Naive B cell (primary cell): ENCODE measurements at places on chromosomes 7 and 10.

- no peak for DNase-seq
These were observed 159.6 kb upstream of the SLC26A5 start for GRCh38 chr7:103605640-103606039.

DNA sequence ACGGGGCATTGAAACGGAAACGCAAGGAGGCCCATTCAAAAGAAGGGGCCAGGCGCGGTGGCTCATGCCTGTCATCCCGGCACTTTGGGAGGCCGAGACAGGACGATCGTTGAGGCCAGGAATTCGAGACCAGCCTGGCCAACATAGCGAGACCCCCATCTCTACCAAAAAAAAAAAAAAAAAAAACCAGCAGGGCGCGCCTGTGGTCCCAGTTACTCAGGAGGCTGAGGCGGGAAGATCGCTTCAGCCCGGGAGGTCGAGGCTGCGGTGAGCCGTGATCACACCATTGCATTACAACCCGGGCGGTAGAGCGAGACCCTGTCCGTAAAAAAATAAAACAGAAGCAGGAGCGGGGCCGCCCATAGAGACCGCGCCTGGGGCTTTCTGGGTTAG is 396 bp downstream of the PSMG3 start:
- no peak for DNase-seq

GRCh38 chr7:147829016-147829415 is 761.5 kb upstream of the C7orf33 start:
- no peak for DNase-seq

DNA sequence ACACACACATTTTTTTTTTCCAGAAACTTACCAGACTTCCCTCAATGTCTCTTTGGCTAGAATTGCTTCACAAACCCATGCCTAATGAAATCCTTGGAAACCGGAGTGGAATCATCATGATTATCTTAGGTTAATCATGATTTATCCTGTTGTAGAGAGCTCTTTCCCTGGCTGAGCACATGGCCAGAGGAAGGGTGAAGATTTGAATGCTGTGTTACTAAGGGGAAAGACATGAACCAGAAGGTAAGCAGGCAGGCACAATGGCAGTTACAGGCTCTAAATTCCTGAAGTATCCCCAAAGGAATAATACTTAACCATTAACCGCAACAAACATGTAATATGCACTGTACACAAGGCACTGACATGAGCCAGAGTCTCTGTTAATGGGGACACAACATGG is 4.1 kb upstream of the RNF148 start:
- no peak for DNase-seq

- no peak for DNase-seq
These were observed 21.4 kb downstream of the ADCYAP1R1 start for GRCh38 chr7:31073326-31074119.

GRCh38 chr7:158372400-158373342 is 215.0 kb downstream of the PTPRN2 start:
- DNase-seq = no peak

GRCh38 chr10:121457729-121458128 is 140.5 kb downstream of the FGFR2 start:
- DNase-seq = no peak

DNA sequence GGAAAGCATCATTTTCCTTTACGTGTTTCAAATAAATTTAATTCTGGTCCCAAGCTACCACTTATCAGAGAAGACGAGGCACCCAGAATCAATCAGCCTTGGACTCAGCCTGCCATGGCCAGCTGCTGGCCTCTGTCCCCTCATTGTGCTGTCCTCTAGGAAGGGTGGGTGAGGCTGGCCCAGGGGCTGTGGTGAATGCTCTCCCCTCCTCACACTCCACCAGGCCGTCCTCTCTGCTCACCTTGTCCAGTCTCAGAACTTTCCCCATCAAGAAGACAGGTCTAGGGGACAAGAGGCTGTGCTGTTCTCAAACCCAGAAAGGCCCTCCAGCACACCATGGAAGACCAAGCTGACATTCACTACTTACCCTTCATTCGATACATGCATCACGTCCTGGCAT is 36.4 kb downstream of the CXCL12 start:
- no peak for DNase-seq

- no peak for DNase-seq
These were observed 160.5 kb upstream of the GHITM start for GRCh38 chr10:83978681-83979383.

- no peak for DNase-seq
These were observed 29.4 kb downstream of the CHST15 start for GRCh38 chr10:124063750-124064603.

- no peak for DNase-seq
These were observed 247.9 kb upstream of the PCDH15 start for GRCh38 chr10:55048830-55049498.

DNA sequence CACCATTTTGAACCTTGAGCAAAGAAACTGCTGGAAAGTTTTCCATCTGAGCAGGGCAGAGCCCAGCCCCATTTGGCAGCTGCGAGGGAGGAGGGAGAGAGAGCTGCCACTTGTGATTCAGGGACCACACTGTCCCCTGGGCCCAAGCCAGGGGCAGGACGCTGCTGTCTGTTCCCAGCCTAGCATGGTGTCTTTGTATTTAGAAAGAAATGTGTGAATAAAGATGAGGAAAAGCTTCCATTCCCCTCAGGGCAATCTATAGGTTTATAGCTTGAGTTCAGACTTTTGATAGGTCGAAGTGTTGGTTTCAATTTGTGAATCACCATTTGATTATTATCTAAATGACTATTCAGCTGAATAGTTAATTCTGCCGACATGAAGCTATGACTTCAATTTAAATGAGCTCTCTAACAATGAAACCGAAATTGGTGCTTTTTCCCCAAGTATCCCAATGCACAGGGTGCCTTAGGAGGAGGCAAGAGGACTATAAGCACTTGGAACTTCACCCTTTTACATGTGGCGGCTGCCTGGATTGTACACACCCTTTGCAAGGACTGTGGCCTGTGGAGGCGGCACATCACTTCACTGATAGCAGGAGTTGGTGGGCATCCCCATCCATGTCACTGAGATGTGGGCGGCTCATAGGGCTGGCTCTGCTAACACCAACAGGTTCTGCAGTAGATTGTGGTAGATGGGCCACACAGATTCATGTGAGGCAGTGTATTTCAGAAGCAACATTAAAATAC is 223.5 kb downstream of the CCDC3 start:
- DNase-seq = no peak

DNA sequence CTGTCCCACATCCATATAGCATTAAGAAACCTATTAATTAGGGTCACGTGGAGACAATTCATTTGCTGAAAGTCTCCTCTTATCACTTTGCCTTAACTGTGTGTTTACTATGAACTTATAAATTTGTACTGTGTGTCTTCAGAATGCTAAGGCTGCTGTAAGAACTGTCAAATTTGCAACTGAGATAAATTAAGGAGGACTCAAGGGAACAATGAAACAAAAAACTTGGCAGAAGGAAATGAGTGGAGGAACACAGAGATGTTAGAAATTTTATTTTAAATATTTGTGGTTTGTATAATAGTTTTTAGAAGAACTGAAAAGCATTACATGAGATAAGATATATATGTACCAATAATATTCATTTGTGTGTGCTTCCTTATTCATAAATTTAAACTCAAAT is 1005.3 kb upstream of the SORCS1 start:
- DNase-seq = no peak

DNA sequence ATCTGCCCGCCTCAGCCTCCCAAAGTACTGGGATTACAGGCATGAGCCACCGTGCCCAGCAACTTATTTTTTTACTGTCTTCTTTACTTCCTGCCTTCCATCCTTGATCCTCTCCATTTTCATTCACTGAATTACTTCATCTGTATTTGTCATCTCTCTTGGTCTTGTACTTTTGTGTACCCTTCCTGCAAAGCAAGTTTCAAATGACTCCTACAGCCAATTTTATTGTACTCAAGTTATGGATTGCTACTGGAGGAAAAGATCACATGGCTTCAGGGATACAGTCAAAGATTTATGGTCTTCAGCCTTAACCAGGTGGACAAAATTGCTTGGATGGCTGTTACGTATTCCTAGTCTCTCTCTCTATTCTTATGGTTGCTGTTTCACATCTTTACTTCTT is 22.6 kb downstream of the SEPTIN7 start:
- DNase-seq = no peak

DNA sequence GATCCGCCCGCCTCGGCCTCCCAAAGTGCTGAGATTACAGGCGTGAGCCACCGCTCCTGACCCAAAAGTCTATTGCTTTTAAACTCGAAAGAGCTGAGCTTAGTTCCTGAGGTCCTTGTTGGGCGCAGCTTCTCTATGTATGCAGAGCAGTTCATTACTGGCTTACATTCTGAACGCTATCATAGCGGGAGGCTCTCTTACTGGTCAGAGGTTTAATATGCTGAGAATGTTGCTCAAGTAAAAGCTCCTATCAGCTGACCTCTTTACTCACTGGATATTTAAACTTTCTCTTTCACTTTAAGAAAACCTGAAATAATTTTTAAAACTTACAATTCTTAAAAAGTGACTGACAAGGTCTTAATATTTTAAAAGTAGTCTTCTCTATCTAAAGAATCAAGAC is 160.8 kb upstream of the WNT16 start:
- DNase-seq = no peak

GRCh38 chr7:10648289-10648688 is 325.4 kb upstream of the PHF14 start:
- DNase-seq = no peak
